Right renal pelvis (tissue), 4 donors: ENCODE measurements at places on chromosomes 4 and X. TPM values are rescaled to one million over a fixed set of nuclear protein-coding genes. Genes with fewer than 3 reads are reported as not detected.

Gene IGSF1
- 18.2 TPM for polyA plus RNA-seq

- no peak for DNase-seq
Observed at GRCh38 chrX:150736475-150736874, 43.3 kb downstream of the MTMR1 start.

DNA sequence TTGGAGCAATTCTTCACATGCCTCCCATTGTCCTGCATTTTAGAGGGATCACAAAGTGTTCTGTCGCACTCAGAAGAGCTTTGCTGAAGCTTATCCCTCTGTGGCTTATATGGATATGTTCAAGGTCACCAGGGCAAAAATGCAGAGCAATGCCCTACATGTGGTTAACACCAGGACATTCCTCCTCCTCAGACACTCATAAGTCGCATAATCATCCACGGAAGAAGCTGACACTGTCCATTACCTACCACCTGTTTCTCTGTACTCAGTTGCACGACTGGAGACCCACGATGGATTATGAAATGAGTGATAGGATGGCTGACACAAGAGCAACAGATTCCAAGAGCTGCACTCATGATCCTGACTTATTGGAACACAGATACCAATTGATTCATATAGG is 68.7 kb upstream of the PRDX4 start:
- DNase-seq: no peak

Gene GPM6B
- polyA plus RNA-seq: 25.2 TPM

Gene TRO
- polyA plus RNA-seq: 104 TPM

Gene GNRHR
- 0.28 TPM for polyA plus RNA-seq

Gene NOX1
- polyA plus RNA-seq: 1.1 TPM

DNA sequence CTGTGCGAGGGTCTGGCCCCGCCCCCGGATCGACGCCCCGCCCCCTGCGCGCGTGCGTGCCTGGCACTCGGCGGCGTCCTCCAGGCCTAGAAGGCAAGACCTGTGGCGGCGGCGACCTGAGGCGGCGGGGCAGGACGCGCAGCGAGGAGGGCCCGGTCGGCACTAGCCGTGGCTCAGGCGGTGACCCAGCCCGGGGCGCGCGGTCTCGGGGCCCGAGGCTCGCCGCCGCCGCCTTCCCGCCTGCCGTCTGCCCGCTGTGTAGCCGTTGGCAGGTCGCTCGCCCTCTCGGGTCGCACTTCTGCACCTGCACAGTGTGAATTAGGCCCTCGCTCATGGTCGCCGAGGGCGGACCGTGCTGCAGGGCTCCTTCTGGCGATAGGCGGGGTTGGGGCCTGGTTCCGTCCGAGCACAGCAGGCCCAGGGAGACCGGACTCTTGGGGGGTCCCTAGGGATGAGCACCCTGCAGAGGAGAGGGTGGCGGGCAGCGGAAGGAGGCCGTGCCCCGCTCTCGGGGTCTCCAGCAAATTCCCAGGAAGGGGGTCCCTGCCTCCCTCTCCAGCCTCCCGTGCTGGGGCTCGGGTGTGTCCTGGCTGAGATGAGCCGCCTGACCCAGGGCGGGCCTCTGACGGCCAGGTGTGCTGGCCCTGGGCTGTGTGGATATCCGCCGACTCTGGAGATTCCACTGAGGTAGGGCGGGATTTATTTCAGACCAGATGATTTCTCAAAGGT is 557 bp upstream of the FAM53A start:
- no peak for DNase-seq

- no peak for DNase-seq
Observed at GRCh38 chr4:17309567-17310268, 202.2 kb downstream of the QDPR start.

GRCh38 chrX:43500246-43500645 is 155.9 kb upstream of the MAOA start:
- DNase-seq: no peak

DNA sequence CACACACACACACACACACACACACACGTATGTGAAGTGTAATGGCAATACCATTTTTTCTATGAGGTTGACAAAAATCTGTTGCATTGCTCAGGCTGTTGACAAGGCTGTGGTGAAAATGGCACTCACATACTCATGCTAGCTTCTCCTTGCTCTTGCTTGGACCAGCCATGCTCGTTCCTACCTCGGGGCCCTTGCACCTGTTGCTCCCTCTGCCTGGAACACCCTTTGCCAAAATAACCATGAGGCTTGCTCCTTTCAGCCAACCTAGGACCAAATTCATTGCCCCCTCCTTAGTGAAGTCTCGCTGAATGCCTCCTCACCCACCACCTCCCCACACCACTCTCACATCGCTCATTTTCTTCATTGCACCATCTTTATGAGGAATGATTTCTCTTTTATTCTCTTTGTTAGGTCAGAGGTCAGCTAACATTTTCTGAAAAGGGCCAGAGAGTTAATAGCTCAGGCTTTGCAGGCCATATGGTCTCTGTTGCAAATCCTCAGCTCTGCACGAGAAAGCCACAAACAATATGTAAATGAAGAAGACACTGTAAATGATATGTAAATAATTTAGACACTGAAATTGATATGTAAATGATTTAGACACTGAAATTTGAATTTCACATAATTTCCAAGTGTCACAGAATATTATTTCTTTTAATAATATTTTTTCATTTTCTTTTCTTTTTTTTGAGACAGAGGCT is 13.3 kb downstream of the SLC38A5 start:
- DNase-seq: no peak

GRCh38 chr4:37981425-37981824 is 21.2 kb downstream of the PTTG2 start:
- no peak for DNase-seq

DNA sequence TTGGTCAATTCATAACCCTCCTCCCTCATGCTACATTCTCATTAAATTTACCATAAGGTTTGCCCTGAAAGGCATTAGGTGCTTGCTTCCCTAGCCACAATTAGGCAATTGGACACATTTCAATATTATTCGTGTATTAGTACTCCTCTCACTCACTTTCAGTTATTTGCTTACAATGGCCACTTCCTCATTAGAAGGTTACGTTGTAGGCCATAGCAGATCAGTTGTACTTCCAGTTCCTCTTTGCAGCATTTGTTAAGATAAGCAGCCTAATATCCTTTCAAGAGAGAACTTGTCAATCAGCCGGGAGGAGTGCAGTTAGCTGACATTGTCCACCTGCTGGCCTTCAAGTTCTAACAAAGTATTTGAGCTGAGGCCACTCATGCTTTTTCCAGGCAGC is 1017.2 kb downstream of the PCDH7 start:
- no peak for DNase-seq

- no peak for DNase-seq
Observed at GRCh38 chr4:7539659-7540058, 104.9 kb upstream of the PSAPL1 start.

GRCh38 chrX:135315864-135316263 is 6.6 kb downstream of the ETDC start:
- DNase-seq: no peak

Gene BANK1
- 3.7 TPM for polyA plus RNA-seq

DNA sequence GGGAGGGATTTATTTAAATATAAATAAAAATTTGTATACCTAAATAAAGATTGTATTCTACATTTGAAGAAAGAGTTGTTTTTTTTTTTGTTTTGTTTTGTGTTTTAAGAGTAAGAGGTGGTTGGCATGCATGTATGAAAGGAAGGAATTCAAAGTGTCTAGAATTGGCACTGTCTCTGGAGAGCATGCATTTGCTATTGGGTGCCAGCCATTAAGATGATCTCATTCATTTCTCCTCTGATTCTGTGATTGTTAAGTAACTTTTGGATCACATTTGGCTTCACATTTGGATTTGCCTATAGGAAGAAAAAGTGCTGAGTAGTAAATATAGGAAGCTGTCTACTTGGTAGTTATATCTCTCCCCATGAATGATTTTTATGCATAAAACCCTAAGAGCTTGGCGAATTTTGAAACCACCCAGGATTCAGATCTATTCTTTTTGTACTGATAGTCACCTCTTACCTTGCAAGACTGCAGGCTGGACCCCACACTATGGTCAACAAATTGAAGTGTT is 7.8 kb upstream of the BOD1L1 start:
- DNase-seq: no peak

DNA sequence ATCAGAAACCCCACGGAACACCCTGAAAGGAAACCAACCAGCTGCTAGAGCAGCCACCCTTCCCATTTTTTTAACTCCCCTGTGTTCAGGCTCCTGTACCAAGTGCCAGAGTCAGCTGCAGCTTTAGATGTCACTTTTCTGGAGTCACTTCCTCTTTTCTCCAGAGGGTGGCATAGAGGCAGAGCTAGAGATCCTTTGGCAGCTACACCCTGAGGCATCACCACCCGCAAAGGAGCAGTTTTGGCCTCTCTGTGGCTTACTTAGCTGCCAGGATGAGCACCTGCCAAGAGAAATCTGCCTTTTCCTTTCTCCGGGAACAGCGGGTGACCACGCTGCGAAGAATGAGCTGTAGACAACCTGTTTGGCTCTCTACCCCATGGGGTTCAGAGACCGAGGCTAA is 58.0 kb upstream of the CHRDL1 start:
- no peak for DNase-seq

DNA sequence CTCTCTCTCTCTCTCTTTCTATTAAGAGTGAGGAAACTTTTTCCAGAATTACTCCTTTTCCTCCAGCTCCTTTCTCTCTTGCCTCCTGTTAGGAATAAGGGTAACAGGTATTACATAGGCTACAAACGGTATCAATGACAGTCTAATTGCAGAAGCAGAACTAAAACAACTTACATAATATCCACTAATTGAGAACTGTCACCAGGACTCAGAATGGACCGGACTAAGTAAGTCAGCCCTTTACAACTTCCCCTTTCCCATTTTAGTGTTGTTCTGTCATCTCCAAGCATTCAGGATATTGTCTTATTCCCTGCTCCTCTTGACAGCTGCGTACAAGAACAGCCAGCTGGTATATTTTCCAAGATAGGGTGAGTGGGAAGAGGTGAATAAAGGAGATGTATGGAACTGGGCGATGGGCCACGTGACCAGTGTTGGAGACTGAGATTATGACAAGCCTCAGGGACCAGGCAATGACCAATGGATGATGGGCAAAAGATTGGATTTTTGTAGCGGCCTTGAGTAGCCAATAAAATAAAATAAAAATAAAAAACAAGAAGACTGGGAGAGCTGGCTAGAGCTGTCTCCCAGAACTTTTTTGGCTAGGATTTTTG is 2.3 kb upstream of the FNIP2 start:
- no peak for DNase-seq

Gene LINC00632
- 8.6 TPM for polyA plus RNA-seq

Gene CLNK
- 0.83 TPM for polyA plus RNA-seq

GRCh38 chrX:68249401-68249831 is 183.9 kb downstream of the OPHN1 start:
- no peak for DNase-seq

DNA sequence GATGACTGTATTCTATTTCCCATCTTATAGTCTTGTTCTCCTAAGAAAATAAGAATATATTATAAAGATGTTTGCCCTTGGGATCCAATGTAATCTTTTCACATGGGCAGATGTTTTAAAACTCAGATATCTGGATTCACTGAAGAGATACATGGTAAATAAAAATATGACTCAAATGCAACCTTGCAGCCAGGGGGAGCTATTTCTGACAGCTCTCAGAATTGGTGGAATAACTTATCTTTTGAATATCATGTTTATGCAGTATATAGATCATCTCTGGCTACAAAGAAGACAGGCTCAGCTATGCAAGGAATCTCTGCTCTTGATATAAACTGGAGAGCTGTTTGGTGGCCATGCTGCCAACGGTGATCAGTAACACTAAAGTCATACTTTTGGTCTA is 274.7 kb downstream of the GLUD2 start:
- no peak for DNase-seq
